ENCODE measurements at places on chromosomes 2 and 18. TPM values are rescaled to one million over a fixed set of nuclear protein-coding genes. Genes with fewer than 3 reads are reported as not detected.

DNA sequence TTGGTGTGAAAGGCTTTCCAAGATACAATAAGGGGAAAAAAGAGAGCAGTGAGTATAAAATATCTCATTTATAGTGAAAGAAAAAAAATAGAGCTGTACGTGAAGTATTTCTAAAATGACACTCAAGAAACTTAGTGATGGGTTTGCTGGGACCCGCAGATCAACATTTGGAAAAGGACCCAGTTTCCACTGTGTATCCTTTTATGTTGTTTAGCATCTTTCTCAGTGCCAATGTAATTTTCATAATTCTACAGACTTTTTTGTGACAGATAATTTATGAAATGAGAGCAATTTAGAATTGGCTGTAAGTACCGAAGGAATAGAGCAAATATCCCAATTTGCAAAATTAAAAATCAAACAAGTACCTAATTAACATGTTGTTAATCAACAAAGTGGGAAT lies 116.9 kb downstream of the SH3BP4 start:
- peaks cover 3% of the 10 kb centered on the region for H3K4me1 ChIP-seq
- no peaks in the 10 kb centered on the region for H3K36me3 ChIP-seq
- no peak for DNase-seq
- no peaks in the 10 kb centered on the region for H3K27me3 ChIP-seq
- H3K27ac ChIP-seq = no peak overlapping the region

GRCh38 chr2:70991742-70992141 lies 2.9 kb downstream of the TEX261 start:
- DNase-seq = no peak
- peaks cover 20% of the 10 kb centered on the region for H3K4me1 ChIP-seq
- H3K36me3 ChIP-seq = peaks cover 4% of the 10 kb centered on the region
- no peak overlapping the region for H3K27ac ChIP-seq
- H3K4me3 ChIP-seq = no peak overlapping the region
- no peaks in the 10 kb centered on the region for H3K27me3 ChIP-seq

- H3K27me3 ChIP-seq = no peaks in the 10 kb centered on the region
- H3K36me3 ChIP-seq = no peaks in the 10 kb centered on the region
- no peak overlapping the region for H3K4me3 ChIP-seq
- DNase-seq = no peak
- no peak overlapping the region for H3K27ac ChIP-seq
Observed at GRCh38 chr2:104504331-104505073, 349.4 kb upstream of the POU3F3 start.

GRCh38 chr18:79883461-79884293 lies 67.8 kb downstream of the SLC66A2 start:
- H3K4me1 ChIP-seq = no peaks in the 10 kb centered on the region
- DNase-seq = no peak
- H3K27me3 ChIP-seq = no peaks in the 10 kb centered on the region
- H3K27ac ChIP-seq = no peak overlapping the region

DNA sequence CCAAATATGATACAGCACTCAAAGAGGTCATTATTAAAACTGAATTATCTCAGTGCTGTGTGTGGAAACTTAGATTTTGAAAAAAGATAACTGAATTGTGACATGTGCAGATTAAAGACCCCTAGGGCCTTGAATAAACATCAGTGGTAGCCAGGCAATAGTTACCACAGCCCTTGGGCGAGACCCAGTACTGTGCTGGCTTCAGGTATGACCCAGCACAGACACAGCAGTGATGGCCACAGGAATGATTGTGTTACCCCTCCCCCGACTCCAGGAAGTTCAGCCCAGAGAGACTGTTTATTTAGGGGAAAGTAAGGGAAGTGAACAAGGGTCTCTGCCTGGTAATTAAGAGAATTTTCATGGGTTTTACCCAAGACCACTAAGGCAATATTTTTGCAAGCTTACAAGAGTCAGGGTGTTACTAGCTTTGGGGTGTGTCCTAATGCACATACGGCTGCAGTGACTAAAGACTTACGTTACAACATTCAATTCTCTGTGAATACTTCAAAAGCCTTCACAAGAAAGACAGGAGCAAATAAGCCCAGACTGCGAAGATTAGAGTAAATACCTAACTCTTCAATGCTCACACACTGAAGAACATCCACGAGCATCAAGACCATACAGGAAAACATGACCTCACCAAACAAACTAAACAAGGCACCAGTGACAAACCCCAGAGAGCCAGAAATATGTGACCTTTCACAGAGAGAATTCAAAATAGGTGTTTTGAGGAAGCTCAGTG lies 28.2 kb upstream of the ITGAV start:
- no peaks in the 10 kb centered on the region for H3K27me3 ChIP-seq
- peaks cover 9% of the 10 kb centered on the region for H3K4me1 ChIP-seq
- peak overlapping the region; percentile 16 for H3K27ac ChIP-seq

AQP12A gene
- total RNA-seq = not detected
